ENCODE measurements at places on chromosomes 3 and 15.
A peak's percentile ranks its signal among the peaks of the same experiment; 100 is the strongest.

DNA sequence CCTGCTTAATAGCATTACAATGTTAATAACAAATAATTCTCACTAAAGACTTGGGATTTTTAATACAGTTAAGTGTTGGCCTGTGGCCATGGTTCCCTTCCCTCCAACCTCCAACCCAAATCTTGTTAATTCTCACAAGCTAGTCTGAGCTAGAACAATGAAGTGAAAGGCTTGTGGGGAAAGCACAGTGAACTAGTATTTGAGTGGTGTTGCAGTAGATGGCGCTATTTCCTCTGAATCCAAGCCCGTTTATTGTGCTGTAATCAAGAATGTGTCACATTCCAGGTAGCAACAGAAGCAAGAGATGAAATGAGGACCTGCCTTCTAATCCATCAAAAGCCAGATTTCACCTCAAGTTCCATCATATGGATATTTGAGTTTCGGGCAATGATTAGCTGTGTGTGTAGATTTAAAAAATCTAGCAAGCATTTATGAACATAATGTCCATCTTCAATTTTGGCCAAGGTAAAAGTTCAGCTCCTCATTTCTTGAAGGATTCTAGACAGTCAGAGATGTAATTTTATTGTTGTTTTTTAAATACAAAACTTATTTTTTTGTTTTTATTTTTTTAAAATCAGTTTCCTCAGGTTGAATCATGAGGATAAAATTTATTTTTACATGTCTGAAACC, 160.7 kb downstream of the SQOR start:
- DNase-seq, result peak; percentile 55

DNA sequence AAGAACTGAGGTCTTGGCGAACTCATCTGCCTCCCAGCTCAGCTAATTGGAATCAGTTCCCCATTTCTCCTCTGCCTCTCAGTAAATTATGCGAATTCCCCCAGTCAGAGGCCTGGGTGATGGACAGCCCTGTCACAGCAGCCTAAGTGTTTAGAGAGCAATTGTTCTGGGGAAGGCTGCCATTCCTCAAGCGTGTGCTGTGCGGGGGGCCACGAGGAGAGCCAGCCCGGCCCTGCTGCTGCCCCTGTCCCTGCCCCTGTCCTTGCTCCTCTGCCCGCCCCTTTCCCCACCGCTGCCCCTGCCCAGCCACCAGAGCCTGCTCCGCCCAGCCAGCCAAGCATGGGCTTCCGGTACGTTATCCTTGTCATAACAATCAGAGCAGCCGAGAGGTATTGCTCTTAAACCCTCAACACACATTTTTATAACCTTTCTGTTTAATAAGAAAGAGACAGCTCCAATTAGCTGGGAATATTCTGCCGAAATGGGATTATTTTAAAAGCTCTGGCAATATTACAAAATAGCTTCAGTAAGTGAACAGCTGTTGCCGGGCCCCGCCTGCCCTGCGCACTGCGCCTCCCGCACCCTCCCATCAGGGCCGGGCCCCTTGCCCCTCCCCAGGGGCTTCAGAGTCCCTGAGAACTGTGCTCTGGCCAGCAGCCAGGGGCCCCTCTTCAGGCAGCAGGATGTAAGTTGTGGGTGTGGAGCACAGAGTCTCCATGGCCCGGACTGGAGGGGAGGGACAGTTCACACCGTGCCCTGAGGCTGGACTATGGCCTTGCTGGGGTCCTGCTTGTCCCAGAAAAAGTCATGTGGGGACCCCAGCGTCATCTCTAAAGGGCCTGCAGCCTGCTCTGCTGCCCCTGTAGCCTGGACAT, 12.4 kb upstream of the CACNA2D2 start:
- DNase-seq, result no peak

DNA sequence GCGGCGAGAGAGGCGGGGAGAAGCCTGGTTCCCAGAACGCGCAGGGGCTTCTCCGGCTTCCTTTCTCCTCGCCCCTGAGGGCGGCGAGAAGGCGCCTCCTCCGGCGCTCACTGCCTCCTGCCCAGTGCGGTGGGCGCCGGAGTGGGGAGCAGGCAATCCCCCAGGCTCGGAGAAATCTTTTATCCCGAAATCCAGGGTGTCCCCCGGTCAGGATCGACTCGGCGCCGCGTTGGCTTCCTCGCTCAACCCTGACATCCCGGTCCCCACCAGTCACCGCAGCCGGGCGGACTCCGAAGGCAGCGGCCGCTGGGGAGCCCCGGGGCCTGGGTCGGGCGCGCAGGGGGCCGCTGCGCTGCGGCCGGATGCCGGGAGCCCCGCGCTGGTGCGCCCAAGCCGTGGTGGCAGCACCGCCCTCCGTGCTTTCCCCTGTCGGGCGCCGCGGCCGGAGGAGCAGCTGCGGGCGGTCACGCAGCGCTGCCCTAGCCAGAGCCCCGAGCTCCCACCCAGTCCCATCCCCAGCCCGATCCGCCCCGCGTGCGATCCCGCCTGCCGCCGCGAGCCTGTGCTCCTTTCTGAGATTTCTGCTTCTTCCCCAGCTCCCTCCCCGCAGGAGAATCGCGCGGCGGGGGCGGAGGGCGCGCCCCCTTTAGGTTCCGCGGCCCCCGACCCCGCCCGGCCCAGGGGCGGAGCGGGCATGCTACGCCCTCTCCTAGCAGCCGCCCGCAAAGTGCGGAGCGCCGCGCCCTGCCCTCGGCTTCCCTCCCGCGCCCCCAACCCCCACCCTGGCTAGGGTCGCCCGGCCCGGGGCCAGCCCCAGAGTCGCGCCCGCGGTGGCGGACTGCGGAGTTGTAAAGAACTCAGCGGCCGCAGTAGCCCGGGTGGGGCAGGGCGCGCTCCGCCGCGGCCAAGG, 683 bp upstream of the CACNA2D3 start:
- DNase-seq, result no peak

- DNase-seq, result no peak
Observed at GRCh38 chr3:173957646-173958045, 560.1 kb downstream of the NLGN1 start.

DNA sequence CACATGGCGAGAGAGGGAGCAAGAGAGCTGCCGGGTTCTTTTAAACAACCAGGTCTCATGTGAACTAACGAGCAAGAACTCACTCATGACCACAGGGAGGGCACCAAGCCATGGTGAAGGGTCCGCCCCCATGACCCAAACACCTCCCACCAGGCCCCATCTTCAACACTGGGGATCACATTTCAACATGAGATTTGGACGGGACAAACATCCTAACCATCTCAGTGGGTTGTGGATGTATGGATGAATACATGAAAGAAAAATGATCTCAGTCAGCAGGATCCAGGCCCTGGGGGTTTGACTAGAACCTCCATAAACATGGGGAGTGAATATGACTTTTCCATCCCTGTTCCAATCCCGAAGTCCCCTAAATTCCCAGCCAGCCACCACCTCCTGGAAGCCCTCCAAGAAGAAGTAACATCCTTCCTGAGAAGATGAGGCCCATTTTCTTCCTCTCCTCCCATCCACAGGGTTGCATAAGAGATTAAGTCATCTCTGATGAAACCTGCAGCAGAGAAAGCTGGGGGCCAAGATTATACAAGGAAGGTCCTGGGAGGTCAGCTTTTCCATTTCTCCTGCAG, 9.5 kb downstream of the CAV3 start:
- DNase-seq, result no peak

DNA sequence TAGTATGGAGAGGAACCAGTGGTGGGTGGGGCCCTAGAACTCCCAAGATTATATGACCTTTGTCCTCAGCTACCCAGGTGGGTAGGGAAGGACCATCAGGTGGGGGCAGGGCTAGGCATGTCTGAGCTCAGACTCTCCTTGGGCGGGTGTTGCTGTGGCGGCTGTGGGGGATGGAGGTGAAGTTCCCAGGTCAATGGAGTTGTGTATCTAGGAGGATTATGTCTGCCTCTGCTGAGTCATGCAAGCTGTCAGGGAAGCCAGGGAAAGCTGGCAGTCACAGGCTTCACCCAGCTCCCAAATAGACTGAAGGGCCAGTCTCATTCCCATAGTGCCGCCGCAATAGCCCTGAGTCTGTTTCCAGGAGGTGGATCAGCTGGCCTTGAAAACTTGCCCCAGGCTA, 139.7 kb upstream of the CFAP20DC start:
- DNase-seq, result no peak

Measured in NCI-H460 (cell line).